ENCODE measurements at places on chromosomes 13 and 19. TPM values are rescaled to one million over a fixed set of nuclear protein-coding genes. Genes with fewer than 3 reads are reported as not detected.

The IL27RA gene
- 9.3 TPM for polyA plus RNA-seq

The MYH14 gene
- polyA plus RNA-seq = 0.02 TPM

- H3K4me1 ChIP-seq = peaks cover 5% of the 10 kb centered on the region
- H3K4me3 ChIP-seq = no peak overlapping the region
- no peak overlapping the region for H3K27ac ChIP-seq
- H3K36me3 ChIP-seq = no peaks in the 10 kb centered on the region
Observed at GRCh38 chr13:98239162-98240076, 62.4 kb upstream of the RNF113B start.

- no peaks in the 10 kb centered on the region for H3K36me3 ChIP-seq
- DNase-seq = no peak
- H3K27me3 ChIP-seq = peaks cover 32% of the 10 kb centered on the region
- peak overlapping the region; percentile 36 for H3K4me3 ChIP-seq
Observed at GRCh38 chr13:98751861-98752466, 508 bp downstream of the SLC15A1 start.

DNA sequence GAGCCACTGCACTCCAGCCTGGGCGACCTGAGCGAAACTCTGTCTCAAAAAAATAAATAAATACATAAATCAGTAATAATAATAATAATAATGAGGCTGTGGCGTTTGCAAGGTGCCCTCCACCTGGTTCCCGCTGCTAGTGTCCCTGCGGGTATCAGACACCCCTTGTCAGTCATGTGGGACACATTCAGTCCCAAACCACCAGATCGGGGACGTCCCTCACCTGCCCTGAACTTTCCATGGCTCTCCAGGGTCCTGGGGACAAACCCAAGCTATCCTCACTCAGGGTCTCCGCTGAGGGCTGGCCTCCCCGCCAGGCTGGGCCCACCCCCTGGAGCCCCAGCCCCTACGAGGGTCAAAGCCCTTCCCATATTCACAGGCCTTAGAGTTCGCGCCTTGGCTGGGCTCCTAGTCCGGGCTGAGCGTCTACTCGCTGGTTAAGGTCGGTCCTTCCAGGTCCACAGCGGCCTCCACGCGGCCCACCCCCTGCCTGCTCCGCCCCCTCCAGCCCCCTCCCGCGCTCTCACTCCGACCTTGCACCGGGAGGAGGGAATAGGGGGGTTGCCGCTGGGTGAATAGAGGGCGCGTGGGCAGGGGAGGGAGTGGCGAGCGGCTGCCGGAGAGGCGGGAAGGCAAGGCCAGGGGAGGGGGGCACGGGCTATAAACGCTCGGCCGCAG, 349 bp upstream of the KISS1R start:
- no peaks in the 10 kb centered on the region for H3K4me1 ChIP-seq
- peaks cover 41% of the 10 kb centered on the region for H3K27me3 ChIP-seq
- H3K27ac ChIP-seq = no peak overlapping the region
- peak overlapping the region; percentile 34 for H3K4me3 ChIP-seq
- H3K36me3 ChIP-seq = no peaks in the 10 kb centered on the region
- peak; percentile 71 for DNase-seq

Data from SK-N-SH (cell line).